Stimulated activated CD8-positive, alpha-beta memory T cell treated with anti-CD3 and anti-CD28 coated beads, Interleukin-2, amount 100 ng/mL, for 1 hour (primary cell): ENCODE measurements at places on chromosomes 7 and 10.

DNA sequence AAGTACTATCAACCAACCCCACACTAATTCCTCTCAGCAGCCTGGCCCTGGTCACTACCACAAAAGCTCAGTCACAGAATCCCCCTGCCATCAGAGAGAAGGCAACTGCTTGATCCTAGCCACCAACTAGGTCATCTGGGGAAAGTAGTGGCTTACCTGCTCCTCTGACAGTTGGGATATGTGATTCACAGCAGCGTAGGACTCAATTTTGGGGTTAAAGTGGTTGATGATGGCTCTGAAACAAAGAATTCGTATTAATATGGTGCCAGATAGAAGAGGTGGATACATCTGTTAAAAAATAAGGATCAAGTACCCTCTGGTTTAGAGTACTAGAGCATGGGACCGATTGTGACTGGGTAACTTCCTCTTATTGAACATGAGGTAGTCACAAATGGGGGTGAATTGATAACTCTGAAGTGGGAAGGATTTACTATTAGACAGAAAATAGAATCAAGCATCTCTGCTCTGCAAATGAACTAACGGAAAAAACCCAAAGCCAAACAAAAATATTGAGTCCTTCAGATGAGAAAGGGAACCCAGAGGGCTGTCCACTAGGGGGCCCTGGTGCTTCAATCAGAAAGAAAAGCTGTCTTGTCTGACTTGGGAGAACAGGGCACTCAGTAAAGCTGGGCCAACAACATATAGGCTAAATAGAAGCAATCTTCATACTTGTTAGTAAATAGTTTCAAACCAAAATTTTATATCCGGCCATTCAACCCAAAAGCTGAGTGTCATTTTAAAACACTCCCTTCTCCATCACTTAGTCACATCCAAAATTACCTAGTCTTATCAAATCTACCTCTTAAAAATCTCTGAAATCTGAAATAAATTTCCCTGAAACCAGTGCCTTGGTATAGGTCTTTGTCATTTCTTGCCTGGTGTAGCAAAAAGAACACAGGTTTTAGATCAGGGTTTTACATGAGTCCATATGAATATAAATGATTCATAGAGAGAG is 45.9 kb upstream of the KCNIP2 start:
- peak; percentile 41 for DNase-seq

- DNase-seq: no peak
These were observed 64.6 kb upstream of the ELN start for GRCh38 chr7:73963252-73963822.

DNA sequence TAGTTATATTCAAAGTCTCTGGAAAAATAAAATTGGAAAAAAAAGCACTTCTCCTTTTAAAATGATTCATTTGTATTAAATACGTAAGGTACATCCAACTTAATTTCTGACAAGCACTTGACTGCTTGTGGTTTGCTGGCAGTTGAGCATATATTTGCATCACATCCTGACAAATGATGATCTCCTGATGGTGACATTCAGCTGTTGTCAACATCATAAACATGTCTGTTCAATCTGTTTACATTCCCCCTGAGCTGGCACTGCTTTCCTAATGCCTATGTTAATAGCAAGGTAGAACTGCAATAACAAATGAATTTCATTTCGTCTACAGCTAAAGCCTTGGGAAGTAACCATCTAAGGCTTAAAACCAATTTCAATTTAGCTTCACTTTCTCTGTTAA is 24.4 kb downstream of the TSPAN12 start:
- DNase-seq: no peak

- no peak for DNase-seq
These were observed 17.6 kb upstream of the AASS start for GRCh38 chr7:122161628-122162027.

DNA sequence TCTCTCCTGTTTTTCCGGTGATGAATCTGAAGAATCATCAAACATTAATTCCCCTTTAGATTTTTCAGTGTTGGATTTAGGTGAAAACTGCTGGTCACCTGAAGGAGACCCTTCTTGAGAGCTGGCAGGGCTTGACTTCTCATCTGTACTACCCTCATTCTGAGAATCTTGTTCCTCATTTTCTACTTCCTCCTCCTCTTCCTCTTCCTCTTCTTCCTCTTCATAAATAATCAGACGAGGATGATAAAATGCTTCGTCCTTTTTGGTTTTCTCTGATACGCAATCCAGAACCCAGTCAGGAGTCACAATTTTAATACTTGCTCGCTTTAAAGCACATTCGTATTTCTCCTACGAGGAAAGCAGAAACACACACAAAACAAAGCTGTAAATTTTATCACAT is 26.9 kb downstream of the PAXIP1 start:
- no peak for DNase-seq

DNA sequence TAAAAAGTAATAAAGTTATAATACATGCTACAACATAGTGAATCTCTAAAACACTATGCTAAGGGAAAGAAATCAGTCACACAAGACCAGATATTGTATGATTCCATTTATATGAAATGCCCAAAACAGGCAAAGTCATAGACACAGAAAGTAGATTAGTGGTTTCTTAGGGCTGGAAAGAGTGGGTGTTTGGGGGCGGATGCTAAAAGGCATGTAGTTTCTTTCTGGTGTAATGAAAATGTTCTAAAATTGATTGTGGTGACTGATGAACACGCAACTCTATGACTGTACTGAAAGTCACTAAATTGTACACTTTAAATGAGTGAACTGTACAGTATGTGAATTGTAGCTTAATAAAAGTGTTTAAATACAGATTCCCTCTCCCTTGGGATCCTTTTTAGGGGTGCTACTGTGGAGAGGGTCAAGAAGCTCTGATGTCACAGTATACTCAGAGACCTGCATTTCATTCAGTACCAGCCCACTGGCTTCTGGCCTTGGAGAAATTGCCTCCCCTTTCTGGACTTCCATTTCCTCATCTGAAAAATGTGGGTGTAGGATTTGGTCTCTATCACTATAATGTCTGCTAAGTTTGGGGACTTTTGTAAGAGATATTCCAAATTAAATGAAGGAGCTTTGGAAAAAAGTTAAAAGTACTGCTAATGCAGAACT is 46.4 kb downstream of the AOAH start:
- no peak for DNase-seq

DNA sequence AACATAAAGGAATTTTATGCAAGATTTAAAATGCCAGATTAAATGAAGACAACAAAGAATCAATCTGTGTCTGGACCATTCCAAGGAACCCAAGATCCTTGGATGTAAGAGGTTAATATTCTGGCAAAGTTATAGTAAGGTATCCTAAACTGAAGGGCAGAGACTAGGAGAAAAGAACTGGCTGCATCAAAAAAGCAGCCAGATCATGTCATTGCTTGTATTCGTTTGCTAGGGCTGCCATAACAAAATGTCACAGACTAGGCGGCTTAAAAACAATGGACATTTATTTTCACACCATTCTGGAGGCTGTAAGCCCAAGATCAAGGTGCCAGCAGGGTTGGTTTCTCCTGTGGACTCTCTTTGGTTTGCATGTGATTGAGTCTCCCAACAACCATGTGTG is 99.7 kb downstream of the ADCYAP1R1 start:
- no peak for DNase-seq

- DNase-seq: no peak
These were observed 5.6 kb downstream of the LRRTM3 start for GRCh38 chr10:66931340-66931948.

DNA sequence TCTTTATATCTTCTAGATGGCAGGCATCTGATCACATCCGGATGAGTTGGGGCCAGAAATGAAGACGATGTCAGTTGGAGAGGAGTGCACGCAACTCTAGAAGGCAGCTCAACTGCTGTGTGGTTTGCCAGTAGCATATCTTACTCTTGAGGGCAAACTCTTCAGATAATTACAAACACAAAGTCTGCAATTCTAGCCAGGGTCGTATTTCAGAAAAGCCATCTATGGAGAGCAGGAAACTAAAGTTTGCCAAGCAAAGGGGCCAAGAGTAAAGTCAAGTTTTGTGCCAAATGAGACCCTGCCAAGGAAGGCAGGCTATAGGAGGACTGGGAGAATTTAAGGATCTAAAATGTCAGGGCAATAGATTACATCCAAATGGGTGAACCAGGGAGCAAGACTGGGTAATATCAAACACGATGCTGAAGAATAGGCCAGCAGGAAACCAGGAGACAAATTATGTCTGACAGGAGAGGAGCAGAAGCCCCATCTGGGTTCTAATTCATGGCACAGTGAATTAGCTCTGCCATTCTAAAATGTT is 312.5 kb upstream of the SEMA3C start:
- no peak for DNase-seq

DNA sequence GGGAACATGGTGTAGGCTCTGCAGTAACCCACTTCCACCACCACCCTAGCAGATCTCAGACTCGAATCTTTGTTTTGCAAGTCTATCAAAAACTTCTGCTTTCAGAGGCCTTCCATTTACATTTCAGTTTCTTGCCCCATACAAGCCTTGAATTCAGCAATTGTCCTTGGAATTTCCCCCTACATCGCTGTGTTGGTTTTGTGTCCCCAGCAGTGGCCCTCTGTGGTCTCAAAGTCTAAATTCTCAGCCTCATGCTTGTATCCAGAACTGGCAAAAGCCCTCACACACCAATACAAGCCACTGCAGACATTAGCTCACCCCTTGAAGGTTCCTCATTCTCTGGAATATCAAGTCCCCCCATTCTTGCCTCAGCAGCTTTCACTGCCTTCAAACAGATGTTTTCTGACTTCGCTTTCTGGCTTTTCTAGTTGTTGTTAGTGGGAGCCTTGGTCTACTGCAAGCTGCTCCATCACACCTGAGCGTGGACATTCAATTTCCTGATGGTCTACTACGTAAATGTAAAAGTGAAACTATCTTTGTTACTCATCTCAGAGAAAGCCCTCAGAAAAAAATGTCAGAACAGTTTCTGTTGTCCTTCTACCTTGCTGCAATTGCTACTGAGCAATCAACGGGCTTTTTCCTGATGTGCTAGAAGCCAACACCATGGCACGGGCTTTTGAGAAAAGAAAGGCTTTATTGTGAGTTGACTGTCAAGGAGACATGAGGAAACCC is 1.8 kb upstream of the NUB1 start:
- DNase-seq: no peak

GRCh38 chr7:25311346-25311745 is 83.1 kb upstream of the NPVF start:
- no peak for DNase-seq

DNA sequence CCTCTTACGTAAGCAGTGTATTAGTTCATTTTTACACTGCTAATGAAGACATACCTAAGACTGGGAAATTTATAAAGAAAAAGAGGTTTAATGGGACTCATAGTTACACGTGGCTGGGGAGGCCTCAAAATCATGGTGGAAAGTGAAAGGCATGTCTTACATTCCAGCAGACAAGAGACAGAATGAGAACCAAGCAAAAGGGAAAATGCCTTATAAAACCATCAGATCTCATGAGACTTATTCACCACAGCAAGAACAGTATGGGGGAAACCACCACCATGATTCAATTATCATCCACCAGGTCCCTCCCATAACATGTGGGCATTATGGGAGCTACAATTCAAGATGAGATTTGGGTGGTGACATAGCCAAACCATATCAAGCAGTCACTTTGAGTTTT is 126.3 kb upstream of the CXCL12 start:
- DNase-seq: no peak

DNA sequence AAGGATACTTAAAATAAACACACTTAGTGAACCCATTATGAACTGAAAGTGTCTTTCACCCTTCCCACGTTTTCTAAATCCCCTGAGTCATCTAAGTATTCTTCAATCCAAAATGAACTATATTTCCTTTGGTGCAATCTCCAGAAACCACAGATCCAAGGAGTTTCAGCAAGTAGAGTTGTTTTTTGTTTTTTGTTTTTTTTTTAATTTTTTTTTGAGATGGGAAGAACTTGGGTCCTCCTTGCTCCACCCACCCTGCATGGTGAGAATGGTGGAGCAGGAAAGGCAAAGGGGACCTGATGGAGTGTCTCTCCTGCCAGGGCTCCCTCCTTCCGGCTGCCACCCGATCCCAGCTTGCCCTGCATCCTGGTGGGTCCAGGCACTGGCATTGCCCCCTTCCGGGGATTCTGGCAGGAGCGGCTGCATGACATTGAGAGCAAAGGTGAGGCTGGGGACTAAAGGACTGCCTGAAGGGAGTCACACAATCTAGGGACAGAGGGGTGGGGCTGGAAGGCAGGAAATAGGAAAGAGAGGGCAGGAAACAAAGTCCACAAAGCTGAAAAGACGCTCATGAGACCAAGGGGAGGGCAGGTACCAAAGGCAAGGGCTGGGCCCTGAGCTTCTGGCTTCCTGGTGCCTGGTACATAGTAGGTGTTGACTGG is 12.1 kb downstream of the ATG9B start:
- no peak for DNase-seq

DNA sequence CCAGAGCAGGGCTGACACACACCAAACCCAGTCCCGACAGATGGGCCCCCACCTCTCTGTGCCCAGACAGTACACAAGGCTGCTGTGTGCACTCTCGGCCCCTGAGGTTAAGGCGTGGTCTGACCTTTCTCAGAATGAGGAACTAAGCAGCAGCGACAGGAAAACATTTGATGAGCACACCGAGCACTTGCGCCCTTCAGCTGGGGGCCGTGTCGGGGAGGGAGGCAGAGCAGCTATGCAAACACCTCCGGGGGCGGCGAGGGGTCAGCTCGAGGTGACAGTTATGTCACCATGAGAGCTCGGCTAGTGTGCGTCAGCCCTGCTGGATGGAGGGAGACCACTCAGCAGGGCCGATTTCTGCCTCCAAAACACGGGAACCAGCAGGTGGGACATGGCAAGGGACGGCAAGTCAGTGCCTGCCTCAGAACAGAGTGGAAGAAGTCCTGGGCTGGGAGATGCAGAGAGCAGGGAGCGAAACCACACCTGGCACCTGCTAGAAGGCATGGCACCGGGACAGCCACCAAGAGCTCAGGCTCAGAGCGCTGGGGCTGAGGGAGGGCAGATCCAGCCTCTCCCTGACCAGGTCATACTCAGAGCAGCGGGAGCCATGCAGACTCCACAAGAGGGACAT is 57.4 kb downstream of the CHST15 start:
- no peak for DNase-seq

- DNase-seq: no peak
These were observed 219.3 kb downstream of the WDR11 start for GRCh38 chr10:121070275-121071070.

DNA sequence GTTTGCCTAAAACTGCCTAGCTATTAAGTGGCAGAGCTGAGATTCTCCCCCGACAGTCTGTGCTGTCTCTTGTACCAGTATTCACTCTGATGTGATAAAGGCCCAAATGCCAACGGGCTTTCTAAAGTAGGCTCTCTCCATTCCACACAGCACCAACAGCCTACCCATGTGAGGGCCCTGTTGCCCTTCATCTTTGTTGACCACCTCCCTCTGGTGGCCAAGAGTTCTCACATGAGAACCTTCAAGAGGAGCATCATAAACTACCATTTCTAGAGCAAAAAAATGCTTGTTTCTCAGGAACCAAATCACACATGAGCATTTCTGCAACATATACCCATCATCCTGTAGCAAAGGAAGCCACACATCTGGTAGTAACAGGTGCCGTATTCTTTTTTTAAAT is 185.8 kb downstream of the GRM8 start:
- no peak for DNase-seq
